ENCODE measurements at places on chromosomes 3 and 15.

GRCh38 chr3:65024148-65024547 is 336.3 kb upstream of the ADAMTS9 start:
- H3K27ac ChIP-seq: no peak overlapping the region
- no peak for DNase-seq
- H3K27me3 ChIP-seq: no peaks in the 10 kb centered on the region
- H3K4me1 ChIP-seq: no peaks in the 10 kb centered on the region
- H3K4me3 ChIP-seq: no peak overlapping the region

GRCh38 chr3:44939581-44940036 is 36.4 kb downstream of the ZDHHC3 start:
- H3K4me3 ChIP-seq: no peak overlapping the region
- H3K27ac ChIP-seq: no peak overlapping the region
- peaks cover 9% of the 10 kb centered on the region for H3K36me3 ChIP-seq

GRCh38 chr3:171908731-171909130 is 65.6 kb downstream of the TMEM212 start:
- H3K36me3 ChIP-seq: no peaks in the 10 kb centered on the region
- no peak overlapping the region for H3K27ac ChIP-seq
- no peak for DNase-seq

DNA sequence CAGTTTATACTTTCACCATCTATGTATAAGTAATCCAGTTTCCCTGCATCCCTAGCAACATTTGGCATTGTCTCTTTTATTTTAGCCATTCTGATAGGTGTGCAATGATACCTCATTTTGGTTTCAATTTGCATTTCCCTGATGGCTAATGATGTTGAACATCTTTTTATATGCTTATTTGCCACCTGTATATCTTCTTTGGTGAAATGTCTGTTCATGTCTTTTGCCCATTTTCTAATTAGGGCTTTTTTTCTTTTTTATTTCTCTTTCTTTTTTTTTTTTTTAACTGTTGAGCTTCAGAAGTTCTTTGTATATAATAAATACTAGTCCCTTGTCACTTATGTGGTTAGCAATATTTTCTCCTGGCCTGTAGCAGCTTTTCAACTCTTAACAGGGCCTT is 68.9 kb downstream of the TM2D3 start:
- peaks cover 4% of the 10 kb centered on the region for H3K27me3 ChIP-seq
- no peaks in the 10 kb centered on the region for H3K36me3 ChIP-seq

DNA sequence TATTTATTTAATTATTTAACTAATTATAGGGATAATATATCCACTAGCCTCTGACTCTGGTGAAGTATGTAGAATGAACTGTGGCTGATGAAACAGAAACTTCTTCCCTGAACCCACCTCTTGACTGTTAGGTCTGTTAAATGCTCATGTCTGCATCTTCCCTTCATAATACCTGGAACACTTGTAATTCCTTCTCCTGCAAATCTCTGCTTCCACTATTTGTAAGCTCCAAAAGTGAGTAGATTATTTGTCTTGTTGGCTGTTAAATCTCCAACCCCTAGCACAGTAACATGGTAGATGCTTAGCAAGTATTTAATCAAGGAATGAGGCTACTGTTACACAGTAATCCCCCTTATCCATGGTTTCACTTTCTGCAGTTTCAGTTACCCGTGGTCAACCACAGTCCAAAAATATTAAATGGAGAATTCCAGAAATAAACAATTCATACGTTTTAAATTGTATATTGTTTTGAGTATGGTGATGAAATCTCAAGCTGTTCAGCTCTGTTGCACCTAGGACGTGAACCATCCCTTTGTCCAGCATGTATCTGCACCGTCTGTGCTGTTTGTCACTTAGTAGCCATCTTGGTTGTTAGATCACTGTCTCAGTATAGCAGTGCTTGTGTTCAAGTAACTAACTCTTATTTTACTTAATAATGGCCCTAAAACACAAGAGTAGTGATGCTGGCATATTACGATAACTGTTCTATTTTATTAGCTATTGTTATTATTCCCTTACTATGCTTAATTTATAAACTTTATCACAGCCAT is 5.7 kb downstream of the TTBK2 start:
- H3K4me1 ChIP-seq: peaks cover 14% of the 10 kb centered on the region
- DNase-seq: no peak
- no peaks in the 10 kb centered on the region for H3K36me3 ChIP-seq
- H3K27ac ChIP-seq: no peak overlapping the region
- H3K4me3 ChIP-seq: no peak overlapping the region

- H3K36me3 ChIP-seq: no peaks in the 10 kb centered on the region
- no peaks in the 10 kb centered on the region for H3K27me3 ChIP-seq
- H3K4me3 ChIP-seq: no peak overlapping the region
- H3K27ac ChIP-seq: no peak overlapping the region
- H3K4me1 ChIP-seq: no peaks in the 10 kb centered on the region
Observed at GRCh38 chr3:77251136-77251535, 211.2 kb downstream of the ROBO2 start.

DNA sequence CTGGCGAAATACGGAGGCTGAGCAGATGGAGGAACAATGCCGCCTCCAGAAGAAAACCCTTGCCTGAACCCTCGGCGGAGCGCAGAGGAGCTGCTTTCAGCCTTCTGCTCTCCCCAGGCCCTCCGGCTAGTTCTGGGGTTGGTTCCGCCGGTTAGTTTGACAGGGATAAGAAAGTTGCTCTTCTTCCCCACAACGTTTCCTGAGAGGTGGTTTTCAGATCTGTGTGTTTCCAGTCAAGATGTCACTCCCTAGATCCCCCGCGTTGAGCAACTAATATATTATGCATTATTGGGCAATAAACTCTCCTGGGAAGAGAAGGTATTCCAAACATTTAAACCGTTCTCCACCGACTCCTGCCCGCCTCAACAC is 551 bp downstream of the NLGN1 start:
- DNase-seq: no peak
- no peaks in the 10 kb centered on the region for H3K36me3 ChIP-seq
- H3K27ac ChIP-seq: peak overlapping the region; percentile 69
- H3K27me3 ChIP-seq: no peaks in the 10 kb centered on the region
- peak overlapping the region; percentile 100 for H3K4me3 ChIP-seq

GRCh38 chr3:134253475-134254226 is 3.0 kb upstream of the RYK start:
- peaks cover 7% of the 10 kb centered on the region for H3K27me3 ChIP-seq
- H3K27ac ChIP-seq: no peak overlapping the region
- H3K4me1 ChIP-seq: peaks cover 13% of the 10 kb centered on the region
- no peaks in the 10 kb centered on the region for H3K36me3 ChIP-seq
- DNase-seq: no peak

GRCh38 chr15:67593562-67593961 is 51.1 kb downstream of the MAP2K5 start:
- H3K36me3 ChIP-seq: no peaks in the 10 kb centered on the region
- H3K4me1 ChIP-seq: no peaks in the 10 kb centered on the region
- no peaks in the 10 kb centered on the region for H3K27me3 ChIP-seq
- DNase-seq: no peak

GRCh38 chr3:28788571-28788970 is 439.9 kb upstream of the AZI2 start:
- no peaks in the 10 kb centered on the region for H3K27me3 ChIP-seq
- H3K4me1 ChIP-seq: no peaks in the 10 kb centered on the region
- no peaks in the 10 kb centered on the region for H3K36me3 ChIP-seq

DNA sequence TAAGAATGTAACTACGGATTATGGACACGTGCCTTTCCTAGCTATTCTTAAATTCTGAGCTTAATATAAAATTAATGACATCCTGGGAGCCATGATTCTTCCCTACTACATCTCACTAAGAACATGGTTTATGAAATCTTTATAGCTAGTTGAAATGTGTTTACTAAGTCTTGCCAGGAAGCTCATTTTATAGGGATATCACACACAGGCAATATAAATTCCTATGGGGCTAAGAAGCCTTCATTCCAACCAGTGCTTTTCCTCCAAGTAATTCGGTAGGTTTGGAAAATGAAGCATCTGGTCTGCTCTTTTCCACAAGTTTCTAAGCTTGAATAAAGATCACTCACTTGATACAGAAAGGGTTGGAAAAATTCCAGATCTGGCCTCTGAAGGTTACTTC is 802.6 kb downstream of the FHIT start:
- H3K4me3 ChIP-seq: no peak overlapping the region
- no peaks in the 10 kb centered on the region for H3K36me3 ChIP-seq
- DNase-seq: no peak

GRCh38 chr15:80514071-80514780 is 110.0 kb downstream of the ARNT2 start:
- no peak overlapping the region for H3K27ac ChIP-seq
- H3K36me3 ChIP-seq: no peaks in the 10 kb centered on the region
- DNase-seq: no peak
- no peaks in the 10 kb centered on the region for H3K27me3 ChIP-seq

GRCh38 chr3:117856354-117856753 is 1146.8 kb downstream of the TUSC7 start:
- H3K4me1 ChIP-seq: peaks cover 2% of the 10 kb centered on the region
- H3K27ac ChIP-seq: no peak overlapping the region
- DNase-seq: peak; percentile 17
- H3K27me3 ChIP-seq: no peaks in the 10 kb centered on the region
- no peak overlapping the region for H3K4me3 ChIP-seq

GRCh38 chr3:169103951-169104941 is 559.3 kb downstream of the MECOM start:
- no peak overlapping the region for H3K27ac ChIP-seq
- no peak for DNase-seq
- H3K27me3 ChIP-seq: no peaks in the 10 kb centered on the region

DNA sequence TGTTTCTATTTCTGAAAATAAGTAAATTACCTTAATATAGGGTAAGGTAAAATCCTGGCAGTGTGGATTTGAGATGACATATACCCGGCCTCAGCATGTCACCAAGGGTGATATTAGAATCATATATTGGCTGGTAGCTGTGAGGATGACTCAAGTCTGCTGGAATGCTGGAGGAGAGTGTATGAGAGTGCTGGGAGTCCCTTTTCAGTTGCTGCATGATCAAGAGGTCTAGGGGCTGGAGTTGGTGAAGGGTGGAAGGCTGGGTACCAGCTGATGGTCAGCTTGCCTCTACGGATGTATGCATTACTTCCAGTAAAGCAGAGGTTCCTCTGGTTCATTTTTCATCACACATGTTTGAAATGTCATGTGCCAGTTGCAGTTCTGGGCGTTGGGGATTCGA is 40.6 kb downstream of the SLC25A26 start:
- H3K27ac ChIP-seq: no peak overlapping the region
- no peak overlapping the region for H3K4me3 ChIP-seq
- no peaks in the 10 kb centered on the region for H3K36me3 ChIP-seq
- peaks cover 10% of the 10 kb centered on the region for H3K4me1 ChIP-seq

GRCh38 chr15:25783607-25784540 is 79.3 kb downstream of the ATP10A start:
- H3K4me3 ChIP-seq: no peak overlapping the region
- DNase-seq: no peak
- H3K27me3 ChIP-seq: no peaks in the 10 kb centered on the region
- no peaks in the 10 kb centered on the region for H3K4me1 ChIP-seq
- no peaks in the 10 kb centered on the region for H3K36me3 ChIP-seq

- H3K36me3 ChIP-seq: no peaks in the 10 kb centered on the region
- peaks cover under 1% of the 10 kb centered on the region for H3K4me1 ChIP-seq
- no peak overlapping the region for H3K4me3 ChIP-seq
- no peak for DNase-seq
- H3K27me3 ChIP-seq: no peaks in the 10 kb centered on the region
- no peak overlapping the region for H3K27ac ChIP-seq
Observed at GRCh38 chr3:11543141-11543947, 100.4 kb downstream of the VGLL4 start.

DNA sequence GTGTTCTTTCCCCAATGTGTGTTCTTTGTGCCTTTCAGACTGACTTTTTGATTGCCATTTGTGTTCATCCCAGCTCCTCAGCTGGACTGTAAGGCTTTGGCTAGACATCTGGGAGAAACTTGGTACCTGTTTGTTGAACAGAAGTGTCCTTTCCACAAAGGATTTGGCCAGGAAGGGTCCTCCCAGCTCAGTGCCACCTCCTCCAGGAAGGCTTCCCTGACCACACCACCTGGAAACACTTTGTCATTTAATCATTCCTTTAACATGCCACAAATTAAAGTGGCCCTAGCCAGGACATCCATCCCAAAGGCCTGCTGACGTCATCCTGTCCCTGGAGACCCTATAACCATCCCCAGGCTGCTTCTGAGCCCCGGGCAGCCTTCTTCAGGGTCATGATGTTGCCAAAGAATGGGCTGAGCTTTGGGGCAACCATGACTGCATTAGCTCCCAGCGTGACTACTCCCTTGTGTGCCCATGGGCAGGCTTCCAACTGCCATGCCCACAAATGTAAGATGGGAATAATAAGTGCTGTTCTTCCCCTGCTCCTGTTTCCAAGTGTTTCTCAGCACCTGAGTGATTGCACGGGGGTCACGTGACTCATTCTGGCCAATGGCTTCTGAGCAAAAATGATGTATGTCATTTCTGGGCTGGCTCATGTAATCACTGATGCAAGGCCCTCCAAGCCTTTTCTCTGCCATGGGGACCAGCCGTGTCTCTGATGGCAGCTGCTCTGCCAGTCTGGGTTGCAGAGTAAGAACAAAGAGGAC is 112.5 kb upstream of the SMAD3 start:
- no peak overlapping the region for H3K27ac ChIP-seq
- no peaks in the 10 kb centered on the region for H3K36me3 ChIP-seq
- DNase-seq: no peak
- no peaks in the 10 kb centered on the region for H3K27me3 ChIP-seq
- H3K4me3 ChIP-seq: no peak overlapping the region

DNA sequence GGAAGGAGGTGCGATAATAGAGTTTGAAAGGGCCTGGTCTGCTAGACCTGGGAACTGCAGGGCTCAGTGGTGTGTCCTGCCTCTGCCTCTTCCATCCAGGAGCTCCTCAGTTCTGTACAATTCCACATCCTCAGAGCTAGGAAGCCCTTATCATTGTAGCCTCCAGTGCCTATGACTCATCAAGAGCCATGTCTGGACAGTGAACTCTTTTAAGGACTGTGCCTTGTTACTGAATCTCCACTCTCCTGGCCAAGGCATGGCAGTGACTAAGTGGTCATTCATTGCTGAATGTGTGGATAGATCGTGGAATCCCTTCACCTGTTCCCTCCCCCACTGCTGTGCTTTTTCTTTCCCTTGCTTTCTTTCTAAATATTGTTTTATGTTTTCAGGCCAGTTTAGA is 2.9 kb downstream of the TIMP4 start:
- peaks cover 6% of the 10 kb centered on the region for H3K27me3 ChIP-seq
- no peak overlapping the region for H3K27ac ChIP-seq
- H3K4me3 ChIP-seq: no peak overlapping the region
- no peaks in the 10 kb centered on the region for H3K4me1 ChIP-seq
- peak; percentile 48 for DNase-seq

Data from endothelial cell of umbilical vein (primary cell).